ENCODE measurements at places on chromosomes 4 and X. TPM values are rescaled to one million over a fixed set of nuclear protein-coding genes. Genes with fewer than 3 reads are reported as not detected.

GRCh38 chr4:98289375-98289774, 28.2 kb downstream of the RAP1GDS1 start:
- DNase-seq, result no peak

The CENPE gene
- total RNA-seq, result 10.6 TPM

DNA sequence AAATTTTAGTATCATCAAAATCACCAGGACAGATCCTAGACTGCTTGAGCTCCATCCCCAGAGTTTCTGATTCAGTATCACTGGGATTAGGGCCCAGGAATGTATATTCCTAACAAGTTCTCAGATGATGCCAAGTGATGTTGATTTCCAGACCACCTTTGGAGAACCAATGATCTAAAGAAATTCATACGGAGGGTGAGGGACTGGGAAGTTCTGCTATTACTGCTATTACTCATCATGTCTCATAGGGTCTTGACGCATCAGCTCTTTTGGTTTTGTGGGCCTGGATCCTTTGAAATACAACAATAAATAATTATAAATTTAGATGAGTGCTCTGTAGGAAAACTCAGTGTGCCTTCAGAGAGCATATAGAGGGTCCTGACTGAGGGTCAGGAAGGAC, 59.8 kb upstream of the LGI2 start:
- no peak for DNase-seq

DNA sequence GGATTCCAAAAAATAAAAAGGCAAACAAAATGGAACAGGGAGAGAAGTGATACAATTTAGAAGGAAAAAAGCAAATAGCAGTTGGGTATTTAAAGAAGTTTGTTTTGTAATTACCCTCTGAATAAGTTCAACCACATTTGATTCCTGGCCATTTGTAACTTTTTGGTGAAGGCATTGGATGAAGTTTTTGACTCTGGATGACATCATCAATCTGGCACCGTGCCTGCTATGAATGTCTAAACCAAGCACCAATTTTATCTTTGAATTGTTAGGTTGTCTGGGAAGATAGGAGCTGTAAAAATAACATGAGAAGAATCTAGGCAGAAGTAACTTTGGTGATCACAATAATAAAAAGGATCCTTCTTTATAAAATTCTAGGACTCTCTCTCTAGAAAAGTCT, 29.5 kb downstream of the TMPRSS11A start:
- no peak for DNase-seq

The SPANXA1 gene
- total RNA-seq, result not detected

The SLC10A6 gene
- total RNA-seq, result not detected

DNA sequence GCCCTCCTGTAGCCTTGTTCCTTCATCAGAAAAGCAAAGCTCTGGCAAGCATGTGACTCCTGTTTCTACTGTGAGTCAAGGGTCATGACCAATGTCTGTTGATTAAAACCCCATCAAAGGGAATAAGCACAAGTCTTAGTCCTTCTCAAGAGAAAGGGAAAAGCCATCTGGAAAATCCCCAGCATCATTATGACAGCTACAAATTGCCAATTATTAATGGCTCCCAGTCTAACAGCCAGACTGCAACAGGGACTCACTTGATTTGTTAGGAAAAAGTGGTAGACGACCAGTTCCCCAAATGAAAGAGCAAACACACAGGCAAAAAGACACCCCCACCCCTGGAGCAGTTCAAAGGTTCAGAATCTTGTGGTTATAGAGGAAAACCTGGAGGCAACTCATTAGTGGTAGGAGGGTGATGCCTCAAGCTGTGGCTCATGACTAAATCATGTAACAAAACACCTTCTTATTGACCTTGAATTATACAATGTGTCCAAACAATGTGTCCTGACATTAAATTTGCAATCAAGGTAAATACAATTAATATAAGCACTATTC, 315.7 kb downstream of the HNRNPD start:
- DNase-seq, result no peak

The TLR1 gene
- total RNA-seq, result not detected

DNA sequence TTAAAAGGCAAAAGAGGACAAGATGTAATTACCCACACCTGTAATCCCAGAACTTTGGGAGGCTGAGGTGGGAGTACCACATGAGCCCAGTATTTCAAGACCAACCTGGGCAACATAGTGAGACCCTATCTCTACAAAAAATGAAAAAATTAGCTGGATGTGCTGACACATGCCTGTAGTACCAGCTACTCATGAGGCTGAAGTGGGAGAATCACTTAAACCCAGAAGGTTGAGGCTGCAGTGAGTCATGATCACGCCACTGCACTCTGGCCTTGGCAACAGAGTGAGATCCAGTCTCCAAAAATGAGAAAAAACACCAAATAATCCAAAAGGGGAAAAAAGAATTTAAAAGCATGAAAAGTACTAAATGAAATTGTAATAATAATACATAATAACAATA, 30.8 kb downstream of the NR0B1 start:
- no peak for DNase-seq

The HELT gene
- 0.96 TPM for total RNA-seq

- no peak for DNase-seq
Observed at GRCh38 chr4:151600432-151600831, 160.4 kb downstream of the GATB start.

DNA sequence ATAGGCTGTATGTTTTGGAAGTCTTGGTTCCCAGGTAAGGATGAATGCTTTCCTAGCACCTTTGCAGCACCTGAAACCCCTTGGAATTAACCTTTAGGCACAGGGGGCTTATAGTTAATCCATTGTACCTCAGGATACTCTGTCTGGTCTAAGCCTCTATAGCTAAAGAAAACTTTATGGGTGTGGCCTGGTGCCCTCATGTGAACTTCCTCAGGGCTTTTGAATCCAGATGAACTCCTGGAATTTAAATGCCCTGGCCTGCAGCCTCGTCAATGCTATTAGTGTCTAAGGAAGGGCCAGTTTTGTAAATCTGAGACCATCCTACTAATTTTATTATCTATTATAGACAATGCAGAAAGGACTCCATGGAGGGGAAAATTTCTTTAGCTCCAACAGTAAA, 33.8 kb downstream of the IRS4 start:
- DNase-seq, result no peak

The TXK gene
- total RNA-seq, result not detected

The GSPT2 gene
- 13.5 TPM for total RNA-seq

- DNase-seq, result no peak
Observed at GRCh38 chrX:87924619-87925018, 407.0 kb downstream of the KLHL4 start.

DNA sequence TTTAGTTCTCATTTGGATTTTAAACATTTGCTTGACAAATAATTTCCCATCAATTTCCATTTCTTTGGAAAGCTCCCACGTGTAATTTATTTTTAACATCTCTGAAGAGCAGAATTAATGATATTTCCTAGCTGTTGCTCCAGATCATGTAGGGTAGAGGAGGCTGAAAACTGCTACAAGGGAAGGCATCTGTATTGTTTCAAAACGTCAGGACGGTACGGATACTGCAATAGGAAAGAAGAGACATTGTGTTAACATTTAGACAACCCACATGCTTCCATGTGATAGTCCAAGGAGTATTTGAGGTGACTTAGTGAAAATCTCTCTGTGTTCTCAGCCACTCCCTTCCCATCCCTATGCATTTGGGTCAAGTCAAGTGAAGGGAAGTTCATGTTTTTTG, 15.4 kb upstream of the ADH1B start:
- no peak for DNase-seq
